ENCODE measurements at places on chromosomes 13 and 19.

GRCh38 chr13:51981355-51981754, 29.9 kb downstream of the ATP7B start:
- peak; percentile 20 for DNase-seq

GRCh38 chr13:97325738-97326137, 103.6 kb downstream of the MBNL2 start:
- DNase-seq, result no peak

- DNase-seq, result no peak
These were observed 3.0 kb downstream of the KDM4B start for GRCh38 chr19:4971816-4972495.

DNA sequence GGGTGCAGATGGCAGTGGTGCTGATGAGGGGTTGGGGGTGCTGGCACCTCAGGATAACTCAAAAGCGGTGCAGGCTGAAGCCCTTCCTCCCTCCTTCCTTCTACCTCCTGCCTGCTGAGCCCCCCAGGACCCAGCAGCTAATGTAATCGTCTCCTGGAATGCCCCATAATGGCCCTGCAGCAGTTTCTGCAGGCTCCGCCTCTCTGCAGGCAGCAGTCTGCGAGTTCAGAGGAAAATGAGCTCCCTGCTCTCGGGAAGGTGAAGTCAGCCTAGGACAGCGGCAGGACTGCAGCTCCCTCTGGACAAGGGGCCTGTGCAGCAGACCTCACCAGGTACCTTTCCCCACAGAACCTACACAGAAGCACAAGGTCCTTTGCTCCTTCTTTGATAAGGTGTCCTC, 130.9 kb downstream of the ZDHHC20 start:
- DNase-seq, result no peak

DNA sequence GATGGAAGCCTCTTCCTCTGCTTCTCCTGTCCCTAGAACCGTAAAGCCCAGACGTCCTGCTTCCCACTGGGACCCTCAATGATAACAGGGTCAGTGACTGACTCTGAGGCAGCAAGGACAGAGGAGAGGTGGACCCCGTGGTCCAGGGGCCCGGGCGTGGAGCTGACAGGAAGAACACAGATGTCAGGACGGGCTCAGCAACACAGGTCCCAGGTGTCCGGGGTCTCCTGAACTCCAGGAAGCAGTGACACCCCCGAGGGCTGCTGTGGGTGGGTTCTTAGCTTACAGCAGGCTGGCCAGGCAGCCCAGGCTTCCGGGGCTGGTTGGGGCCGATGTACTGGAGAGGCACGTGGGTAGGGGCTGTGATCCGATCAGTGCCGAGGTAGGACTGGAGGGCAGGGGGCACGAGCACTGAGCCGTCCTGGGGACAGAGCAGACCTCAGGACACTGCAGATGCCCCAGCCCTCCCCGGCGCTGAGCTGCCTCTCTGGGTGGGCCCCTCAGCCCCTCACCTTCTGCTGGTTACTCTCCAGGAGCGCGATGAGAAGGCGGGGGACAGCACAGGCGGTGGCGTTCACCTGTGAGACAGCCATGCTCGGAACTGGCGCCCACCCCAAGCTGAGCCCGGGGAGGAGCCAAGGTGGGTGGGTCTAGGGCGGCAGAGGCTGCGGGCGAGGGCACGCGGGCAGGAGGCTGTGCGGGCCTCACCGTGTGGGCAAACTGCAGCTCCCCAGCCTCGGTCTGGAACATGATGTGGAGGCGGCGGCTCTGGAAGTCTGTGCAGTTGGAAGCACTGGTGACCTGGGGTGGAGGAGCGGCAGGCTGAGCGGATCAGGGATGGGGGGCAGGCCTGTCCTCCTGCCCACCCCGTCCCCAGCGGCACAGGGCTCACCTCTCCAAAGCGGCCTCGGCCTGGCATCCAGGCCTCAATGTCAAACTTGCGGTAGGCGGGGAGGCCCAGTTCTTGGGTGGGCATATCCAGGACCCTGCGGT, 3.6 kb upstream of the CCER2 start:
- no peak for DNase-seq

DNA sequence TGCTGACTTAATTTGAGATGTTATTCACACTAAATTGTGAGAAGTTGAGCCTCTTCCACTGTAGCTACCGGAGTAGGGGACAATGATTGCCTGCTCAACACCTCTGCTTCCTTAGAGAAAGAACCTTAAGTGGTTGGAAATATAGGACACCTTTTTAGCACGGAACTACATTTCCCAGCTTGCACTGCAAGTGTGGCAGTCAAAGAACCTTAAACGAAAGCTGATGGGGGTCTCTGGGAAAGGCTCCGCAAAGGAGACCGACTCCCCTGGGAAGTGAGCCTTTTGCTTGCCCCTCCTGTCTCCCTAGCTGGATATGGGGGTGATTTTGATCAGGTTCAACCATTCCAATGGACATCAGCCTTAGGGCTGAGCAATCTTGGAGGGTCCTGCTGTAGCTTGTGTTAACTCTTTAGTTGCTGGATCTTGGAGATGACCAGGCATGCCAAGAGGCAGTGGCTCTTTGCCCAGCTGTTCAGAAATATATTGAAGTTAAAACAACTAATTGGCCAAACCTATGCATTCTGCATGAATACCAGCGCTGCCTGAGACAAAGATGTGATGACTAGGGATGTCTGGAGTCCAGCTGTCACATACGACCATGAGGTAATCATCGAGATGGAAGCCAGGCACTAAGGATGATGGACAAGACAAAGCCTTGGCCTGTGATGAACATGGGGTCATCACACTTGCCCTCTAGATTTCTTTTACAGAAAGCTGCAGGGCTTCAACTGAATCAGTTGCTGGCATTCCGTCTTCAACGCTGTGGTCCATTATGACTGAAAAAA, 286.5 kb downstream of the FOXO1 start:
- DNase-seq, result no peak

DNA sequence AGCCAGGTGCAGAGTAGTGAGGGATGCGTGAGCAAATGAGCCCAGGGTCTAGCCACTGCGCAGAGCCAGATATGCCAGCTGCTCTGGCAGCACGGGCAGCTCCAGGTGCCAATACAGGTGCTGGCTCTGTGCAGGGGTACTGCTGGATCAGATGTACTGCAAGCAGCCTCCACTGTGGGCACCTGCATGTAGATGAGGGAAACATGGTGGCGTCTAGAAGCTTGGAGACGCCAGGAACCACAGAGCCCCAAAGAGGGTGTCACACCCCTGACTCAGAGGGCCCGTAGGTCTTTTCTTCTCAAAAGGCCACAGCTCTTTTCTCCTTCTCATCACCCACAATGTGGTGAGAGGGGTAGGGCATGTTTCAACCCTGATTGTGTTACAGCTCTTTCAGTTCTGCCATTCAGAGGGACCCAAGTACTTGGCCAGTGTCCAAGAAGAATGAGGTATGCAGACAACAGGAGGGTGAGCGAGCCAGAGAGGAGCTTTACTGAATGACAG, 244.4 kb upstream of the SLITRK1 start:
- DNase-seq, result peak; percentile 75

GRCh38 chr19:15081911-15082310, at the start of gene OR1I1:
TSS of gene OR1I1 (plus strand) at chr19:15082211. CDS start at chr19:15087066, 4,855 bp downstream.
- no peak for DNase-seq

DNA sequence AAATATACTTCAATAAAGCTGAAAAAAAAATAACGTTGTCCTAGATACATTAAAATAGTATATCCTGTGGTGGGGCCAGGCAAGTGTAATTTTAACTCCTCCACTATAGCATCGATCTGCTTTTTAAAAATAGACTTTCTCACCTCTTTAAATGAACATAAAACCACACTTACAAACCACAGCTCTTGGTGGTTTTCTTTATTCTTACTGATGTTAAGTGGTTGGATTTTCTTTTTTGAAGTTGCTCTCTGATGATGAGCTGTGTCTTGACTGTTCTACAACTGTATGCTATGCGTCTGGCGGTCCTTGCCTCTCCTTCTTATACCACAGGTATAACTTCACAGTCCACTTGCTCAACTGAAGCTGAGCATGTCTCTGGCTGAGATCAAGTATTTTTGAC, 721.5 kb upstream of the KLHL1 start:
- no peak for DNase-seq

DNA sequence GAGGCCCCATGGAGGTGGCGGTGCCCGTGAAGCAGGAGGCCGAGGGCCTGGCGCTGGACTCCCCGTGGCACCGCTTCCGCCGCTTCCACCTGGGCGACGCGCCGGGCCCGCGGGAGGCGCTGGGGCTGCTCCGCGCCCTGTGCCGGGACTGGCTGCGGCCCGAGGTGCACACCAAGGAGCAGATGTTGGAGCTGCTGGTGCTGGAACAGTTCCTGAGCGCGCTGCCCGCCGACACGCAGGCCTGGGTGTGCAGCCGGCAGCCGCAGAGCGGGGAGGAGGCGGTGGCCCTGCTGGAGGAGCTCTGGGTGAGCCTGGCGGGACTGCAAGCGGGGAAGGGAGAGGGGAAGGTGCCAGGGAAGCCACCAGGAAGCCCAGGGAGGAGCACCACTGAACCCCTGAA, 5.8 kb downstream of the ZNF444 start:
- DNase-seq, result no peak

GRCh38 chr19:13040232-13040947, 45.1 kb downstream of the NFIX start:
- no peak for DNase-seq

GRCh38 chr19:29098863-29099481, 114.0 kb downstream of the UQCRFS1 start:
- DNase-seq, result peak; percentile 39

- DNase-seq, result peak; percentile 41
These were observed 722 bp upstream of the ICAM1 start for GRCh38 chr19:10270180-10270615.

GRCh38 chr19:48872182-48872883, at the start of gene PPP1R15A:
TSS of gene PPP1R15A (plus strand) at chr19:48872421. CDS start at chr19:48873234, 813 bp downstream.
- peak; percentile 98 for DNase-seq

DNA sequence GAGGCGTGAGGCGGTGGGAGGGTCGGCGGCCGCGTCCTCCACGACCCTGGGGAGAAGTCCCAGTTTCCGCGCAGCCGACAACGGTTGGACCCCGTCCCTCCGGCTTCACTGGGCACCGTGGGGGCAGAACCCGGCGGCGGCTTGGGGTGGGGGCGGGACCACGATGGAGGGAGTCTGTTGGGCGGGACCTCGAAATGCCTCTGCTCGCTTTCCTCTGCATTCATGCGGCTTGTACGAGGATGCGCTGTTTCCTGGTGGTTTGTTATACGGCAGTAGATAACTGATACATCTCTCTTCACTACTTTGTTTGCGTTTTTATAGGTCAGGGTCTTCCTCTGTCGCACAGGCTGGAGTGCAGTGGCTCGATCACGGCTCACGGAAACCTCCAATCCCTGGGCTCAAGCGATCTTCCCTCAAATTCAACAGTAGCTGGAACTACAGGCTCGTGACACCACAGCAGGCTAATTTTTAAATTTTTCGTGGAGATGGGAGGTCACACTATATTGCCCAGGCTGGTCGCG, 24.6 kb upstream of the ZNF846 start:
- peak; percentile 70 for DNase-seq

GRCh38 chr13:53028637-53029203, at the start of gene OLFM4:
TSS of gene OLFM4 (plus strand) at chr13:53028813. CDS start at chr13:53028837, 24 bp downstream.
- no peak for DNase-seq

- no peak for DNase-seq
These were observed 56.4 kb downstream of the ZNF568 start for GRCh38 chr19:36972571-36972970.

- no peak for DNase-seq
These were observed 8.8 kb upstream of the CYSLTR2 start for GRCh38 chr13:48644951-48645350.

DNA sequence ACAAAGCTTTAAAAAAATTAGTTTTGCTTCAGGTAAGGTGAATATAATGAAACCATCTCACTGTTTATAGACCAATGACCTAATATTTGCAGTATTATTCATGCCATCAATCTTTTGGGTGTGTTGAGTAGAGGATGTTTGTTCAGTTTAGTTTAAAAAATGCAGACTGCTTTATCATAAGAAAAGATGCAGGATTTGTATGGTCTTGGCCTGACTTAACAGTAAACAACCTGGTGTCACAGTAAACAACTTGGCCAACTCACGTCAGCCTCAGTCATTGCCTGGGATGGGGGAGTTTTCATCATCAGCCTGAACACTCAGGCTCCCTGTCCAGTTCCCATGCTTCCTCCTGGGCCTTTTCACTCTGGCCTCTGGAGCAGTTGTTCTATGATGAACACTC, 55.1 kb downstream of the LMO7 start:
- no peak for DNase-seq

DNA sequence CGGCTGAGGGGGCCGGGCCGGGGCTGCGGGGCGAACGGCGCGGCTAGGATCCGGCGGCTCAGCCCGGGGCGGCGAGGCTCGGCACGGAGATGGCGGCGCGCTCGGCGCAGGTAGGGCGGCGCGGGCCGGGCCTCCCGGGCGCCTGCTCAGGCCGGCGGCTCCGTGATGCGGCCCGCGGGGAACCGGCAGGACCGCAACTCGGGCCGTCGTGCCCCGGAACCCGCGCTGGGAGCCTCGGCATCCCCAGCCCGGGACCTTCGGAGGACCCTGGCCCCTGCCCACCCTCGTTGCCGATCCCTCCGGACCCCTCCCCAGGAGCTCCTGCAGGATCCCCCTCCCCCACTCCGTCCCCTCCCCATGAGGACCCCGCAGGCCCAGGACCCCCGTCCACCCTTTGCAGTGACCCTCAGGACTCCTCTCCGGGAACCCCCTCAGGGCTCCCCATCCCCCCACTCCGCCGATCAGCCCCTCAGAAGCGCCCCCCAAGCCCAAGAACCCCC, 304 bp downstream of the EVI5L start:
- no peak for DNase-seq

All from astrocyte of the hippocampus (primary cell).